HT1080 (cell line): ENCODE measurements at places on chromosomes 3 and 15. TPM values are rescaled to one million over a fixed set of nuclear protein-coding genes. Genes with fewer than 3 reads are reported as not detected.

DNA sequence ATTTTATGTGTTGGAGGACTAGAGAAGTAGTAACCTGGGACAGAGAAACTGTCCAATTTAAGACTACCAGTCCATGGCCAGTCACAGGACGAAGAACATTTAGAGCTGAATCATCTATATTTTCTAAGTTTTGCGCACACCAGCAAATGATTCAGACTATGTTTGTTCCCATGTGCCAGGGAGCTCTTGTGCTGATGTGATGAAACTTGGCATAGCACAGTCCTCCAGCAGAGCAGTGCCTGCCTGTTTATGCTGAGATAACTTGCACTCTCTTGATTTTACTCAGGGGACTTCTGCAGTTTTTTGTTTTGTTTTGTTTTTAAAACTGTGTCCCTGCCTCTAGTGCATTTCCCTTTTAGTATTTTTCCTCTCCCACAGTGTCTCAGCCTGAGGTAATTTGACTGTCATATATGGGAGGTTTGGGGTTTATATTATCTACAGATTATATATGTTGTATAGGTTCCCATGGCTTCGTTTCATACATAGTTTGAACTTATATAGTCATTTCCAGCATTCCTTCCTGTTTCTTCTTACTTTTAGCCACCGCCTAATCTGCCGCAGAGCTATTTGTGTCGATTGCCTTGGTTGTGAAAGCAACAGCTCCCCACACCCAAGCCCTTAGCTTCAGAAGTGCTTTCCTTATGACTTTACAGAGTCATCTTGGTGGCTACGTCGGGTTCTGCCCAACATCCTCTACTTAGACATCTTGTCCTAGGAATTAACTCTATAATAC is 45.5 kb downstream of the PPM1L start:
- peak; percentile 67 for DNase-seq

- DNase-seq, result no peak
Measured at GRCh38 chr3:100614941-100615340, 5.5 kb downstream of the ADGRG7 start.

TMEM158 gene
- total RNA-seq, result 248 and 364 TPM in 2 replicates

CDHR4 gene
- not detected in 2 replicates for total RNA-seq

ZNF654 gene
- 5.4 TPM in 2 replicates for total RNA-seq

DNA sequence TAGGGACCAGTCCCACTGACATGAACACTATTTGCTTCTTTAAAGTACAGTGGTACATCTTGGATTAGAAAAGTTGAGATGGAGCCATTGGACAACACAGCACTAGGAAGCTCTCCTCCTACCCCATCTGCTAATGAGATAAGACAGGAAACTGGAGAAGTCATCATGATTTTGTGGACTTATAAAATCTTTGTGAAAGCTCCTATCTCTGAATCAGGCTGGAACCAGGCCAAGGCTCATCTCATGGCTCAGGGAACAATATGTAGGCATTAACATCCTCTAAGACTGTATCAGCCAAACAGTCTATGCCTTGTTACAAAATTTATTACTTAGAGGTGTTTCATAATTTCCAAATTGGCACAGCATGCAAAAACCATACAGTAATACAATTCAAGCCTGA is 84.1 kb downstream of the BOC start:
- no peak for DNase-seq

- no peak for DNase-seq
Measured at GRCh38 chr3:195186041-195186709, 84.8 kb downstream of the XXYLT1 start.

- no peak for DNase-seq
Measured at GRCh38 chr3:81005992-81006391, 755.5 kb downstream of the GBE1 start.

HCLS1 gene
- total RNA-seq, result 45.9 and 55.1 TPM in 2 replicates

DNA sequence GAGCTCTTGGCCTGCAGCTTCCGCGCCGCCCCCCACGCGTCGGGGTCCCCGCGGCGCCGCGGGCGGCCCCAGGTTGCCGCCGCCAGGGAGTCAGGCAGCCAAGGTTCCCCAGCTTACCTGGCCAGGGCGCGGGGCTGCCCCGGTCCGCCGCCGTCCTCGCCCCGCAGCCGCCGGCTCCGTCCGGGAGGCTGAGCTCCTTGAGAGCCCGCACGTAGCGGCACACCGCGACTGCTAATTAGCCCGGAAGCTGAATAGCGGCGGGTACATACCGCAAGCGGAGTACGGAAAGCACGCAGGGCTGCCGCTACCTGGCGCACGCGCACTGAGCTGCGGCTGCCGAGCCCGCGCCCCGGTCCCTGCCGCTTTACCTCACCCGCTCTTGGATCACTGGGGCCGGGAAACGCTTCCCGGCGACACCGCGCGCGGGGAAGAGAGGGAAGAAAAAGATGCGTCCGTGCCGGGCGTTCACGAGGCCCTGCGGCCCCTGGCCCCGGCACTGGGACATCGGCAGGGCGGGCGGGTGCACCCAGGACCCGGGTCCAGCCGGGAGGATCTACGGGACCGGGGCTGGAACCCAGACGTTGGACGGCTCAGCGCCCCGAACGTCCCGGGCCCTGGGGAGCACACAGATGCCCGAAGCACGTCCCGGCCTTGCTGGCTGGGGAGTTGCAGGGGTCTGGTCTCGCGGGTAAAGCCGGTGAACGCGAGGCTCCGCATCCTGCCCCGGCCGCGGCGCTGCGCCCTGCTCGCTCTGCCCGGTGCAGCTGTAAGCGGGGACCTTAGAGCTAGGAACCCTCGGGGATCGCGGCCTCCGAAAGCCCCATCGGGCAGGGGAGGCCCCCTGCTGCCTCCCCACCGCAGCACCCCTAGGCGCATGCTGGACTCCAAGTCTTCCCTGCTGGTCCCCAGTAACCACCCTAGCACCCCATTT is at the start of gene GOLGA8B:
Gene GOLGA8B, minus strand, starts transcription at position 253 of the 931 bp plus-strand sequence. CDS start 47,739 bp downstream, outside the sequence.
- peak; percentile 53 for DNase-seq

DNA sequence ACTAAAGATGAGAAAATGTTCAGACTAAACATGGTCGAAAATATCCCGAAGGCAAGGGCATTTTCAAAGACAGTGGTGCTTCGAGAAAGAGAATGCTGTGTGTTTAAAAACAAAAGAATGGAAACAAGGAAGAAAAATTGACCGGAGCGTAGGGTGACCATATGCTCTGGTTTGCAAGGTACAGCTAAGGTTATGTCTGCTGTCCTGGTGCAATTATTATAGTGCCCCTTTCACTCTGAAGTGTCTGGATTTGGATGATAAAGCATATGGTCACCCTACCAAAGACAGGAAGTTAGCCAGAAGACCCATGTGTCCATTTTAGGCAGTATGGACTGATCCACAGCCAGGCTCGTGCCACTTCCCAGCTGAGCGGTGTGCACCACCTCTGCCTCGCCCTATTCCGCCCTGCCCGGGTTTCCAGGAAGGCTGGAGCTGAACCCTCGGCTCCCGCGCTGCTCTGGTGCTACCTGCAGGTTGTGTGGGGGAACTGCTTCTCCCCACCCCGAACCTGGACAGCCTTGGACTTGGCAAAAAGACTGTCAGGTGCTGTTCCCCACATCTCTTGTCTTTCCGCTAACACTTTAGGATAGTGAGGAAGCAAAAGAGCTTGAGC is 25.2 kb downstream of the GOLGA6D start:
- DNase-seq, result peak; percentile 57

DNA sequence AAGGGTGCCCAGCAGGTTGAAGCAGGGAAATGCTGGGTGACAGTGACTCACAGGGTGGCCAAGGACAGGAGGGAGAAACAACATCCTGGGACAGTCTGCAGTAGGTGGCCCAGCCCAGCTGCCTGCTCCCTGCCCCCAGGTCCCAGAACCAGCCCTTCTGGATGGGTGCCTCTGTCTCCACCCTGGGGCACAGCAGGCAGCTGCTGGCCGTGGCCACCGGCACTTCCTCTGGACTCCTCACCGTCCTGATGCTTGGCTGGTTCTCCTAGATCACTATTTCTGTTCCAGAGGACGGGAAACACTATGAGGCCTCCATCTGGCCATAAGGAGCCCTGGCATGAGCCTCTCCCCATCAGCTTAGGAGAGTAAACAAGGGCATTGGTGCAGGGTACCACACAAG is 258.9 kb downstream of the XXYLT1 start:
- DNase-seq, result no peak

GRCh38 chr3:193944518-193944884 is 191.4 kb upstream of the HES1 start:
- no peak for DNase-seq

DNA sequence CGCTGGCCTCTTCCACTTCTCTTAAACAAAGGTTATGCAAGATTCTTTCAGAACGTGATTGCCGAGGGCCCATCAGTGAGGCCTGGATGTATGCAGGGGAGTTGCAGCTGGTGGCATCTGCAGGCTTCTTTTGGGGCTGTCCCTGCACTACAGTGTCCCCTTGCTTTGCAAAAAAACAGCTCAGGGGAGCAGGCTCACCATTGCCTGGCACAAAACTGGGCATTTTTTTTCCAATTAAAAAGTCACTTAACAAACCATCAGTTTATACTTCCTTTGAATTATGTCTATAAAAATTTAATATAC is 148.6 kb downstream of the ATP10A start:
- DNase-seq, result no peak

DNA sequence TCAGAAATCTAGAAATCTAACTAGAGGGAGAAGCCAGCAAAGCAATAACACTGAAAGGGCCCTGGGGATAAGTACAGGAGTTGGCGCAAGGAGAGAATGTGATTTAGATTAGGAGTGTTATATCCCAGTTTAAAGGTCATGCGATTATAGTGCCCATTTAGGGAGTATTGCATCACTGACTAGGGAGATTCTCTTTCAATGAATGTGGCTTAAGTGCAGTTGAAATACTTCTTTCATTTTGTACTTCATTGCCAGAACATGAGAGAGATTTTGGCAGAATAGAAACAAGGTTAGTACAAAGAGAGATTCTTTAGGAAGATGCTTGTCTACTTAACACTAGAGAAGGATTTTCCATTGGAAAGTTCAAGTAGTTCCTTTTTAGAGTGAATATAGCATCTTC is 13.9 kb downstream of the ROBO2 start:
- DNase-seq, result no peak

GRCh38 chr15:92012881-92013280 is 159.4 kb downstream of the SLCO3A1 start:
- no peak for DNase-seq

GRCh38 chr3:100993309-100993708 is at the start of gene ABI3BP:
Gene ABI3BP (minus strand): TSS chr3:100993421. CDS start chr3:100993384, 37 bp downstream.
- DNase-seq, result peak; percentile 88

- DNase-seq, result no peak
Measured at GRCh38 chr3:106826791-106827311, 550.4 kb upstream of the CCDC54 start.

- no peak for DNase-seq
Measured at GRCh38 chr3:41684797-41685735, 276.8 kb downstream of the ULK4 start.

GPR149 gene
- total RNA-seq, result not detected in 2 replicates

- no peak for DNase-seq
Measured at GRCh38 chr3:56688191-56688590, 5.1 kb upstream of the TASOR start.

- no peak for DNase-seq
Measured at GRCh38 chr3:66479532-66479947, 21.3 kb downstream of the LRIG1 start.
